ENCODE measurements at places on chromosomes 6 and 20.
A peak's percentile ranks its signal among the peaks of the same experiment; 100 is the strongest.

- no peak for DNase-seq
These were observed 3.9 kb downstream of the NPEPL1 start for GRCh38 chr20:58696411-58696961.

DNA sequence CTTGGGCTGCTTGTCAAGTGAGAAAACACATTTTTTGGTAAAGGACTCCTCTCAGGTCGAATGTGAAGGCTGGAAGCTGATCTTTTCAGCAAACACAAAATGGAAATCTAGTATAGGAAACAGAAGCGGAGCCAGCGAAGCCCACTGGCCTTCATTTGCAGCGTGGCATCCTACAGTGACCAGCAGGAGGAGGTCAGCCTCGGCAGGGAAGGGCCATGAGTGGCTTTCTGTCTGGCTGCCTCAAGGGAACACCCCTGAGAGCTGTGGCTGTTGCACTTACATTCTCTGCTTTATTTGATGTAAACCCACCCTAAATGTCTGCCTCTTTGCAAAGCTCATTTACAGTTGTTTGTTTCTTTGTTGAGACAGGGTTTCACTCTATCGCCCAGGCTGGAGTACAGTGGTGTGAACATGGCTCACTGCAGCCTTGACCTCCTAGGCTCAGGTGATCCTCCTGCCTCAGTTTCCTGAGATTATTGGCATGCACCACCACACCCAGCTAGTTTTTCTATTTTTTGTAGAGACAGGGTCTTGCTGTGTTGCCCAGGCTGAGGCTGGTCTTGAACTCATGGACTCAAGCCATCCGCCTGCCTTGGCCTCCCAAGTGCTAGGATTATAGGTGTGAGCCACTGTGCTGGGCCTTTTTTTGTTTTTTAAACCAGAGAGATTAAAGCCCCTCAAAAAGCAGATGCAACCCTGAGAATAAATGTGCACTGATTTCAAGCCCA lies 322.0 kb upstream of the SOX4 start:
- DNase-seq: no peak

- no peak for DNase-seq
These were observed 188.1 kb downstream of the FOXC1 start for GRCh38 chr6:1797801-1798200.

DNA sequence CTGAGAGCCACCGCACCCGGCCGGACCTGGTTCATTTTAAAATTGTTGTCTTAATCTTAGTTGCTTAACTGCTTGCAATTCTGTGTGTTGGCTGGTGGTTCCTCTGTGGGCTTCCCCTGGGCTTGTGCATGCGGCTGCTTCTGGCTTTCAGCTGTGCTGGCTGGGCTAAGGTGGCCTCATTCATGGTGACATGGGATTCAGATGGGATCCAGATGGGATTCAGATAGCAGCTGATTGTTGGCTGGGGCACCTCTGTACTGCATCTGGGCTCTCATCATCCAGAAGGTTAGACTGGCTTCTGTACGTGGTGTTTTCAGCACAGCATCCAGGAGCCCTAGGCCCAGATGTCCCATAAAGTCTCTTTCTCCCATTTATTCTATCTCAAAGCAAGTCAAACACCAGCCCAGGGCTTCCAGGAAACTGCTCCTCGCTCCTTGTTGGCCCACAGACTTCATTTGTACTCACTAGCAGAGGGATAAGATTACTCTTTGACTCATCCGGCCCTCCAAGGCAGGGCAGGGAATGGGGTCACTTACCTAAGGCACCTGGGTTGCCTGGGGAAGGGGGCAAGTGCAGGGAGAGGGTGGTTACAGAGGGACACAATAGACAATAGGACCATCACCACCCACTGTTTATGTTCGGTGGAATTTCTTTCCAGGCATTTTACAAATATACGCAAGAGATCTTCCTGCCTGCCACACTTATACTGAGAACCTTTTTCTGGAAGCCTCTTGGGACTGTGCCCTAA lies 10.2 kb upstream of the PEDS1 start:
- DNase-seq: no peak

- no peak for DNase-seq
These were observed 21.2 kb upstream of the TTPAL start for GRCh38 chr20:44454306-44454963.

- DNase-seq: peak; percentile 33
These were observed 40.5 kb downstream of the RREB1 start for GRCh38 chr6:7148100-7148822.

- DNase-seq: peak; percentile 75
These were observed 51.3 kb downstream of the PTPN1 start for GRCh38 chr20:50561379-50562078.

GRCh38 chr6:76703285-76703684 lies 630.8 kb upstream of the IMPG1 start:
- no peak for DNase-seq

DNA sequence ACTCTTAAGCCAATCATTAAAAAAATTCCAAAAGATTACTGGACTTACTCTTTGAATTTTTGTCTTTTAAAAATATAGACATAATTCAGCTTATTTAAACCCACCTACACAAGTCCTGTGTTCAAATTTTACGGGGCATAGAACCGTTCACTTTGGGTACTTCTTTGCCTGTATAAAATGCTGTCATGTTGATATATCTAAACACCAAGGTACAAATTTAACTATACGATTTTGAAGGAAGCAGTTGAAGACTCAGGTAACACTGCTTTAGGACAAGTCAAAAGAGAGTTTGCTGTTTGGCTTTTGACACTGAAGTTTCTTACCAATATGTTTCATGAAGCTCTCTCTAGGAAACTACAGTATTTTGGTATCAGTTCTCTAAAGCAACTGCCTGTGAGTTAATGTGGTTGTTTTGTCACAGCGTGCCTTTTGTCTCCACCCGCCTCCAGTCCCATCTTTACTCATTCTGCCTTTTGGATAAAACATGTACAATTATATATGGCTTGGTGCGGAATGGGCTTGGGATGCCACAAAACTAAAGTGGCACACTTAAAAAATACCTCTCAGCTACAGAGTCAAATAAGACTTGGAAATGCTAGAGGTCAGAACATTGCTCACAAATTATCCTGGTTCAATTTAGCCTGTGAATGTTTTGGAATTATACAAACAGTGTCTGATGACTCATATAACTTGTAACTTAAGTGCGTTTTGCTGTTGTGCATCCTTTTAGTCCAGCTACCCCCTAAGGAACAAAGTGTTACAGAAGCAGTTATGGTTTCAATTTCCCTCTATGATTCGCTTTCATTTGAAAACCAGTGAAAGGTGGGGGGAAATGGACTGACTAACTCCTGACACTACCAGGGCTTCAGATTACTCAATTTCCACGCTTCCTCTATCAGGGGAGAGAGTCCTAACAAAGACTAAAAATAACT lies 38.7 kb downstream of the RGS17 start:
- no peak for DNase-seq

GRCh38 chr20:54435015-54435414 lies 40.4 kb upstream of the DOK5 start:
- DNase-seq: no peak

DNA sequence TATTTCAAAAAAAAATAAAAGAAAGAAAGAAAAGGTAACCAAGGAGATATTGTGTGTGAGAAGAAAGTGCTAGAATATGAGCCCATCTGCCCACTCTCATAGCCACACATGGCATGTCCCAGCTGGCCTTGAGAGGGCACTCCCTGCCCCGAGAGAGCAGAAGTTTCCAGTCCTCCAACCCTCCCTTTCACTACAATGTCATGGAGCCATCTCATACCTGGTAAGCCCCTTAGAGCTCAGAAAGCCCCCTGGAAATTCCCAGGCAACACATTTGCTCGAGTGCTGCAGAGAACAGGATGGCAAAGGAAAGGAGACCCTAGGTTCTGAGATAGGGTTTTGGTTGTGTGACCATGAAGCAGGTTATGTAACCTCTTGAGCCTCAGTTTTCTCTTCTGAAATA lies 75.8 kb upstream of the RIN2 start:
- no peak for DNase-seq

DNA sequence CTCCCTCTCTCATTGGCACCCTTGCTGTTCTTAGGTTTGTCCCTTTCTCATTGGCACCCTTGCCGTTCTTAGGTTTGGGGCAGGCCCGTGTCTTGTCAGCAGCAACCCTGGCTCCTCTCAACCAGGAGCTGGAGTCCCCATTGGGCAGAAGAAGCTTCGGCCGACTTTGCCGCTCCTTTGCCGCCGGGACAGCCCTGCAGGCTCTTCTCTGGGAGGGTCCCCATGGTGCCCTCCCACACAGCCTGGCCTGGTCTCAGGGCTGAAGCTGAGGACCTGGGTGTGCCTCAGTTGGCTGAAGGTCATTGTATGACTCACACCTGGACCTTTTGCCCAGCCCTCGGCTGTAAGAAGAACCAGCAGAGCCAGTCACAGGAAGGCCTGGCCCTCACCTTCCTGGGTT lies 59.6 kb downstream of the PPP1R14C start:
- no peak for DNase-seq

DNA sequence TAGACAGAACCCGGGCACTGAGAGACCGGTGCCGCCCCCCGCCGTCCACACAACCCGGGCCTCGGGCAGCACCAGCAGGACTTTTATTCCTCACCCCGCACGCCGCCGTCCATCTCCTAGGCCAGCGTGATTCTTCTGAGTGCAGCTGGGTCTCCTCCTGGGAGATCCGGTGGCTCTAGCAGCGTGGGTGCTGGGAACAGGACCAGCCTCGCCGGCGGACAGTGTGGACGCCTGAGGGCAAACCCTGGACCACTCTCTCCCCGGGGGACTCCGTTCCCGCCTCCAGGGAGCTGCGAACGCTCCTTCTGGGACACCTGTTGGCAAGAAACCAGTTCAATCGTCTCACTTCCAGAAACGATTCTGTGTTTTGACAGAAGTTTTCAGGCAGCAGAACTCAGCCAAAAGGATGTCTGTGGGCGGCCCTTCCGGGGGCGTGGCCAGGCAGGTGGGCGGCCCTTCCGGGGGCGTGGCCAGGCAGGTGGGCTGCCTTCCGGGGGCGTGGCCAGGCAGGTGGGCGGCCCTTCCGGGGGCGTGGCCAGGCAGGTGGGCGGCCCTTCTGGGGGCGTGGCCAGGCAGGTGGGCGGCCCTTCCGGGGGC lies 130.7 kb downstream of the DLL1 start:
- DNase-seq: no peak

DNA sequence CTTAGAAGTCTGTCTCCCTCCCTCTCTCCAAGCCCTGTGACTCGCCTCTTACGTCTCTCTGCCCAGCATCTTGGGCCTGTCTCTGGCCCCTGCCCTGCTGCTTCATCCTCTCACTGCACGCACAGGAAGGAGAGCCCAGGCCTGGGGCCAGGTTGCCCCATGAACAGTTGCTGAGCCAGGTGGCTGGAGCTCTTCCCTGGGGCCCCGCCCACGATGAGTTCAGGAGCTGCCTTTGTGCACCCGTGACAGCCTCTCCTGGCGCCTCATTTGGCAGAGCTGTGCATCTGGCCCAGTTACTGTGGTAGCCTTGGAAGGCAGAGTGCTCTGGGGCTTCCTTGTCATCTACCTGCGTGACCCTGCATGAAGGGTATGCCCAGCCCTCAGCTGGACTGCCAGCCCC lies 44.5 kb downstream of the SLC52A3 start:
- no peak for DNase-seq

DNA sequence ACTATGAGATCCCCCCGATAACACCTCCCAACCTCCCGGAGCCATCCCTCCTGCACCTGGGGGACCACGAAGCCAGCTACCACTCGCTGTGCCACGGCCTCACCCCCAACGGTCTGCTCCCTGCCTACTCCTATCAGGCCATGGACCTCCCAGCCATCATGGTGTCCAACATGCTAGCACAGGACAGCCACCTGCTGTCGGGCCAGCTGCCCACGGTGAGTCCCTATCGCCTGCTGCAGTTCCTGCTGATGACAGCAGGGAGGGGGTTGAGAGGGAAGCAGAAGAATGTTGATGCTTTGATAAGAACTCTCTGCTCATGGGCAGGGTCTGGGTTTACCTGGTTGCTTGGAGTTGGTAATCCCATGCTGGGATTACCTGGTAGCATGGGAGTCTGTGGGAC lies 91.9 kb downstream of the TOX2 start:
- no peak for DNase-seq

DNA sequence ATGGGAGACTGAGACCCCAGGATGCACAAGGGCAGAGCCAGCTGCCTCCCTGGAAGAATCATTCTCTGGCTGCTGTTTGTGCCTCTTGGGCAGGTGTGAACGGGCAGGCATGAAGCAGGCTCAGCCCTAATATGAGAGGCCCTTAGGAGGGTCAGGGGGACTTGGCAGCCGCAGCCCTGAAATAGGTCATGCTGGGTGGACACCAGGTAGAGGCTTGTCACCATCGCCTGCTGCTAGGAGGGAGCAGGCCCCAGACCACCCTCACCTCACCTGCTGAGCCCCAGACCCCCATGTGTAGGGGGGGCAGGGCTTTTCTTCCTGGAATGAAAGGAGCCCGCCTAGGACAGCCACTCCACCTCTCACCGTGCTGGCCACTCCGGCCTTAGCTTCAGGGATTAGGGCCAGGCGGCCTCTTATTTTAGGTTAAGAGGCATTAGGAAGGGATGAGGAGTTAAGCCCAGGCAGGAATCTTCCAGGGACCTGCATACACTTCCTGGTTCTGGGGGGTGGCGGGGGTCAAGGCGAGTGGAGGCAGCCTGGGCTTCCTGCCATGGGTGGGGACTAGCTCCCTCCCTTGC lies 92.4 kb downstream of the ASXL1 start:
- DNase-seq: no peak

GRCh38 chr20:46087161-46087560 lies 2.6 kb downstream of the NCOA5 start:
- DNase-seq: no peak

DNA sequence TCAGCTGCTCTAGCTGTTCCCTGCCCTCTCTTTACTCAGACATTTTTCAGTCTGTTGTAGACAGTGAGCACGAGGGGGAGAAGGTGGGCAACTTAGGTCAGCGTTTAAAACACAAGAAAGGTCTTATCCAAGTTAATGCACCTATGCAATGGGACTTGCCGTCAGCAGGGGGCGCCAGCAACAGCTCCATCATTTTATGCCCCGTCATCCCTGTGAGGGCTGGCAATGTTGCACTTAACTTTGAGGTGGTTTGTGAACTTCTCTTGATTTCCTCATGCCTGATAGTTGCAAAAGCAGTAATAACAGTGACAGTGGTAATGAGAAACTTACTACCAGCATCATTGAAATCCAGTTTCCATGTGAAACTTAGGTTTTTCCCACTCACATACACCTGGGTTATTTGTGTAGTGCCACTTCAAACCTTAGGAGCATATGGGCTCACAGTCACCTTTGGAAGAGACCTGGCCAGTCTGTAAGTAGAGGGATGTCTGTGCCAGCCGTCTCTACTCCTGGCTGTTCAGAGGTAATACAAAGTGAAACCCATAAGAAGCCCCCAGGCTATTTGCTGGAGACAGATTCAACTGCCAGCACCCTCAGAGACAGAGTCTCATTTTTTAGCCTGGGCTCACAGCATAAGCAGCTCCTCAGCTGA lies 44.9 kb upstream of the ID1 start:
- peak; percentile 57 for DNase-seq

- DNase-seq: no peak
These were observed 49.4 kb upstream of the MCUR1 start for GRCh38 chr6:13863699-13864155.
